H1 (cell line): ENCODE measurements at places on chromosomes 3 and 15. TPM values are rescaled to one million over a fixed set of nuclear protein-coding genes. Genes with fewer than 3 reads are reported as not detected.

- DNase-seq, result no peak
These were observed 45.6 kb downstream of the NOX5 start for GRCh38 chr15:69060041-69060481.

GRCh38 chr3:37963016-37963415 is 27.6 kb upstream of the VILL start:
- DNase-seq, result no peak

- DNase-seq, result no peak
These were observed 751.7 kb upstream of the GOLIM4 start for GRCh38 chr3:168847291-168847883.

- no peak for DNase-seq
These were observed 12.9 kb downstream of the CD276 start for GRCh38 chr15:73697033-73697467.

GRCh38 chr15:78103406-78104118 is 11.2 kb downstream of the SH2D7 start:
- DNase-seq, result no peak

DNA sequence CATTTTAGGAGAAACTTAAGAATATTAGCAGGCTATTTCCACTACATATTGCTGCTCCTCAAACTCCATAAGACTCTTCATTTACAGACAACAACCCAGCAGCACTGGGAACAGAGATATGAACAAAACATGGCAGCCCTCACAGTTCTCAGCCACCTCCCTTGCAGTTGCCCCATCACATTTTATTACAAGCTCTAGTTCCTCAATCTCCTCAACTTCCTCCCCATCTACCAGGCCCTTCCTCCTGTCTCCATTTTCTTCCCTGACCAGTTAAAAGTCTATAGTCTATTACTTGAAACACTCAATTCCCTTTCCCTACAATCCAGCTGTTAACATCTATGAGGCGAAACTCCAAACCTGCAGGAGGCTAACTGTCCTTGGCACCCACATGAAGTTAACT is 412.5 kb downstream of the TBC1D5 start:
- DNase-seq, result no peak

Gene CHMP2B
- total RNA-seq, result 49.3 and 56.5 TPM in 2 replicates

Gene STRIT1
- 0.38 and 0.47 TPM in 2 replicates for total RNA-seq

GRCh38 chr3:41580274-41580959 is 381.1 kb downstream of the CTNNB1 start:
- DNase-seq, result no peak

Gene PRICKLE2
- total RNA-seq, result 8.0 and 8.9 TPM in 2 replicates

- no peak for DNase-seq
These were observed 195.4 kb downstream of the ATP8B4 start for GRCh38 chr15:49923671-49924070.

DNA sequence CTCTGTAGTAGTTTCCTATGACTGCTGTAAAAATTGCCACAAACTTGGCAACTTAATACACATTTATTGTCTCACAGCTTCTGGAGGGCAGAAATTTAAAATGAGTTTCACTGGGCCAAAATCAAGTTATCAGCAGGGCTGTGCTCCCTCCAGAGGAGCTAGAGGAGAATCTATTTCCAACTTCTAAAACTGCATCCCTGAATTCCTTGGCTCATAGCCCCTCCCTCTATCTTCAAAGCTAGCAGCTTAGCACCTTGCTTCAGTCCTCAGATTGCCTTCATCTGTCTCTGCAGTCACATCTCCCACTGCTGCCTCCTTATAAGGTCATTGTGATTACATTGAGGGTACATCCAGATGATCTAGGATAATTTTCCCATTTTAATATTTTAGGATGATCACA is 17.8 kb upstream of the GADL1 start:
- DNase-seq, result no peak

GRCh38 chr3:114336122-114336697 is 42.4 kb downstream of the TIGIT start:
- no peak for DNase-seq

- no peak for DNase-seq
These were observed 75.7 kb upstream of the FAM3D start for GRCh38 chr3:58742239-58742638.

GRCh38 chr3:55601366-55602080 is 114.4 kb upstream of the WNT5A start:
- DNase-seq, result no peak

Gene ATP13A5
- total RNA-seq, result not detected in 2 replicates

GRCh38 chr15:45102226-45102625 is 11.7 kb downstream of the DUOX2 start:
- no peak for DNase-seq

Gene RBP2
- not detected in 2 replicates for total RNA-seq

DNA sequence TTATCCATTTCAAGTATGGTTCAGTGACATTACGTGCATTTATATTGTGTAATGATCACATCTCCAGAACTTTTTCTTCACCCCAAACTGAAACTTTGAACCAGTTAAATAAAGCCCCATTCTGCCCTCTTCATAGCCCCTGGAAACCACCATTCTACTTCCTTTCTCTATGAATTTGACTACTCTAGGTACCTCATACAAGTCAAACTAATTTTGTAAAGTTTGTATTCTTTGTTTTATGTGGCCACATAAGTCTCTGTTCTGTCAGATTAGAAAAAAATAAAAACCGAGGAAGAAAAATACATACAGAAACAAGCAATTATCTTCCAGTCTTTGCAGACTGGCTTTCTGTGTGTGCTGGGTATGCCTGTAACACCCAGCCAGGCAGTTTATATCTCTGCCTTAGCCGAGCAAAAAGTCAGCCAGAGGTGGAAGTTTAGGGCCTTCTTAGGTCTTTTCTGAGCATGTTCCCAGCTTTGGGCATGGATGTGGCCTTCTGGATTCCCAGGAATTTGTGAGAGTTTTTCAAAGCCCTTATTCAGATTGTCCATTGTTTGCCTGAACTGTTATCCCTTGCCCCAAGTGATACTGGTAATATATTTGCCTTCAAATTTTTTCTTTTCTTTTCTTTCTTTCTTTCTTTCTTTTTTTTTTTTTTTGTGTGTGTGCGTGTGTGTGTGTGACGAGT is 6.0 kb upstream of the GRAMD1C start:
- DNase-seq, result no peak

- no peak for DNase-seq
These were observed 26.6 kb downstream of the CGGBP1 start for GRCh38 chr3:88032245-88032644.

DNA sequence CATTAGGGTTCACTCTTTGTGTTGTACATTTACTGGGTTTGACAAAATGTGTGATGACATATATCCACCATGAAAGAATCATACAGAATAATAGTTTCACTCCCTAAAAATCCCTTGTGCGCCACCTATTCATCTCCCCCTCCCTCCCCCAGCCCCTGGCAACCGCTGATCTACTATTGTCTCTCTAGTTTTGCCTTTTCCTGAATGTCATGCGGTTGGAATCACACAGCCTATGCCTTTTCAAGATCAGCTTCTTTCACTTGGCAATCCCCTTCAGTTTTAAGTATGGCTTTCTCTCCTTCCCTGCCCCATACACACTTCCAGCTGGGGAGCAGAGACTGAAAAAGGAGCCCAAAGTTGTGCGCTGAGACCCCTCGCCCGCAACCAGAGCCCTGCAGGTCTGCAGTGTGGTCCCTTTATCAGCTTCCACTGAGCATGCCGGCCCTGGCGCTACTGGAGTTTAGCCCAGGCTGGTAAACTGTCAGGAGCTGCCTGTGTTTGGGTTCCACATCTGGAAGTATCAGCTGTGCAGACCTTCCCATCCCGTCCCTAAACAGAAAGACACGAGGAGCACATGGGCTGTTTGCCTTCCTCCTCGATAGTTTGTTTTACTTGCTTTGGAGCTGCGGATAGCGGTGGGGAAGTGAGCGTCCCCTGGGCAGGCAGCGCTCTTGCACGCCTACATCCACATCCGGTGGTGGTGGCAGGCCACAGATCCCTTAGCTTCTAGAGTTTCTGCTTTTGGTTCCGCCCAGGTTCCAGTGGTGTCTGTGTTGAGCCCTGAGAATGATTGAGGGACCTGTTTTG is 12.3 kb downstream of the BOC start:
- DNase-seq, result no peak

DNA sequence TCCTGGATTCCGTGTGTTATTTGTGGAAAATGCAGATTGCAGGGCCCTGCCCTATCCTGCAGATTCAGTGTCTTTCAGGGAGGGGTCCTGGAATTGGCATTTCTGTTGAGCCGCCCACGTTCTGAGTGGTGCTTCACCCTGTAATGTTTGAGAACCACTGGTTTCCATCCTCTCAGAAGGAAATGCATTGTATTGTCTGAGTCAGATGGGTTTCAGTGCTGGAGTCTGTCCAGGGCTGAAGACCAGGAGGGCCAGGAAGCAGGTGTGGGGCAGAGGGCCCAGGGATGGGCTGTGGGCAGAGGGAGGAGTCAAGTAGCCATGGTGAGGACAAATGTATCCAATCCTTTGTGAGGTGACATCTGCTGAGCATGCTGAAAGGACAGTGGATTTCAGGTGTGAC is 123.8 kb downstream of the SV2B start:
- no peak for DNase-seq

- no peak for DNase-seq
These were observed 106.0 kb upstream of the TRIM42 start for GRCh38 chr3:140571836-140572235.

DNA sequence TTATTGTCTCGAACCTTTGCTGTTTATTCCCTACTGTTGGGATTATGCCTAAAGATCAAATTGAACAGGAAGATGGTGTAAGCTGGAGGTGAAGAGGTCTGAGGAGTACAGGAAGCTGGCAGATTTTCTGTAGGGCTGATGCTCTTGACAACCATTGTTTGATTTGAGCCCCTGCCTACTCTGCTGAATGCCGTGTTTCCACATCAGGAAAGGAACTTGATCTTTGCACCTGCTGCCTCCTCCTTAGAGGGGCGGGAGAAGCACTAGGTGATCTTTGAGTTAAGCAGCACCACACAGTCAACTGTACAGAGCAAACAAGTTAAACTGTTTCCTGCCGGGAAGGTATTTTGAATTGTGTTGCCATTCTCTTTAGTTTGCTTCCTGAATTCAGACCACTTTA is 364.6 kb upstream of the EPHA6 start:
- no peak for DNase-seq

GRCh38 chr3:53023072-53023823 is 22.6 kb downstream of the SFMBT1 start:
- DNase-seq, result no peak

GRCh38 chr15:63195569-63196015 is 6.2 kb downstream of the RAB8B start:
- DNase-seq, result no peak

- no peak for DNase-seq
These were observed 42.2 kb downstream of the B3GNT5 start for GRCh38 chr3:183295211-183295610.

GRCh38 chr3:2511356-2511755 is 412.7 kb downstream of the CNTN4 start:
- peak; percentile 47 for DNase-seq

DNA sequence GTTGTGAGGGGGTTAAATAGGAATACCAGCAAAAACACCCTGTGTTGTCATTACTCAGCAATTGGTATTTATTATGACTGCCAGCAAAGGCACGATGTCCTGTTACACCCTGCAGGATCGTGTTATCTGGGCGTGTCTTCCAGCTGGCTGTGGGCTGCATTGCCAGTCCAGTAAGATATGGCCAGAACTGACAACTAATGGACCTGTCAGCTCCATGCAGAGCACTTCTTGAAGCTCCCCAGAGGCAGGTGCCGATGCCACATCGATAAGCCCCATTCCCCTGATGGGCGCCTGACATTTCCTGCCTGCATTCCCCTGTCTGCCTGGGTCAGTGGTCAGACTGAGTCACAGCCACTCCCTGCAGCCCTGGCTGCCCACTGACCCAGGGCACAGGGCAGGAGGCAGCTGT is 79.7 kb upstream of the RASGRF1 start:
- DNase-seq, result no peak

GRCh38 chr3:87175732-87176131 is 51.4 kb upstream of the CHMP2B start:
- DNase-seq, result no peak

DNA sequence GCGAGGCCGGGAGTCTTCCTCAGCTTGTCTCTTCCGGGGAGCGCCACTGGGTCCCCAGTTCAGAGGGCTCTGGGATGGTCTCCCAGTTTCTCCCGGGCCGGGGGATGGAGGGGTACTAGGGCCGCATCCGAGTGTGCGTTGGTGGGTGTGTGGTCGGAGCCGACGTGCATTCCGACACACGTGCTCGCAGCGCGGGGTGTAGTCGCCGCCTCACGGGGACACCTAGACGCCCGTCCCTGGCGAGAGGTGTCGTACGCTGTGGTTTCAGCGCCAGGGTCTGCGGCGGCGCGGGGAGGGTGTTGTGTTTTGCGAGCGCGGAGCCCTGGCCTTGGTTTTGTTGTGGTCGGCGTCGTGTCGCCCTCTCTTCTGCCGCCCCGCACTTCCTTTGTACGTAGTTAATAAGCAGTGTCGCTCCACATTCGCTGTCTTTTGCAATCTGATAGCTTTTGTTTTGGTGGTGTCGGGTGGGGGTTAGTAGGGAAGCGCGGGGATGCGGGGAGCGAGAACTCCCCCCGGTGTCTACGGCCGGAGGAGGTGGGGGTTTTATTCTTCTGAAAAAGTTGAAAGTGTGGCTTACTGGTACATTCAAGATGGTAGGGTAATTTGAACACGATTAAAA is 2.2 kb downstream of the IGF1R start:
- no peak for DNase-seq

Gene CISH
- total RNA-seq, result 1.9 and 3.1 TPM in 2 replicates

Gene SLC22A14
- not detected in 2 replicates for total RNA-seq

Gene NT5DC2
- 331 and 367 TPM in 2 replicates for total RNA-seq

Gene RBM15B
- total RNA-seq, result 59.1 and 60.9 TPM in 2 replicates

GRCh38 chr15:57640930-57641682 is 49.4 kb downstream of the MYZAP start:
- no peak for DNase-seq

DNA sequence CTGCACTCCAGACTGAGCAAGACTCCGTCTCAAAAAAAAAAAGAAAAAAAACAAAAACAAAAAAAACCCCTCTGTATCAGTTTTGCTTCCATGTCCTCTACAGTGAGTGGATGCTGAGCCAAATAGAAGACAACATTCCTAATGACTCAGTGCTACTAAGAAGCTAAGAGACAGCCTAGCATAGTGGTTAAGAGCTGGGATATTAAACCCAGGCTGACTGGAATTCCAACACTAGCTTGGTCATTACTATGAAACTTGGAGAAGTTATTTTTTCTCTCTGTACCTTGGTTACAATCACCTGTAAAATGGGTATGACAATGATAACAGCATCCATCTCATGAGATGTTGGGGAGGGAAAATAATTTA is 60.9 kb upstream of the PYGO1 start:
- no peak for DNase-seq

DNA sequence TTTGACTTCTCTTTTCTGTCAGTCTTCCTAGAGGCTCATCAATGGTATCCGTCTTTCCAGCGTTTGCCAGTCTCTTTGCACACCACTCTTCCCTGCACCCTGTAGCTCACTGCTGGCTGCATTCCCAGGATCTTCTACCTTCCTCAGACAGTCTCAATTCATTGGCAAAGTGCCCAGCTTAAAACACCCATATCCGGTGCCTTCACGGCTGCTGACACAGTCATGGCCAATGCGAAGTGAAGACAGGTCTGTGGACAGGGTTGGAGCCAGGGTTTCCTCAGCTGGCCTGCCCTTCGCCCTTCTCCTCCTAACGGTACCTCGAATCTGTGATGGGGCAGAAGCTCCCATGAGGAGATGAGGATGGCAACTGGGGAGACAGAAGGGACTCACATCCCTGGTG is 36.1 kb downstream of the PTH1R start:
- no peak for DNase-seq

- DNase-seq, result no peak
These were observed 15.4 kb downstream of the LRIG1 start for GRCh38 chr3:66485291-66485968.

GRCh38 chr3:10400050-10400748 is 79.3 kb upstream of the SEC13 start:
- DNase-seq, result no peak

GRCh38 chr3:177607589-177607988 is 410.3 kb upstream of the TBL1XR1 start:
- DNase-seq, result no peak

Gene CHRM5
- not detected in 2 replicates for total RNA-seq
